ENCODE measurements at places on chromosomes 4 and X.

DNA sequence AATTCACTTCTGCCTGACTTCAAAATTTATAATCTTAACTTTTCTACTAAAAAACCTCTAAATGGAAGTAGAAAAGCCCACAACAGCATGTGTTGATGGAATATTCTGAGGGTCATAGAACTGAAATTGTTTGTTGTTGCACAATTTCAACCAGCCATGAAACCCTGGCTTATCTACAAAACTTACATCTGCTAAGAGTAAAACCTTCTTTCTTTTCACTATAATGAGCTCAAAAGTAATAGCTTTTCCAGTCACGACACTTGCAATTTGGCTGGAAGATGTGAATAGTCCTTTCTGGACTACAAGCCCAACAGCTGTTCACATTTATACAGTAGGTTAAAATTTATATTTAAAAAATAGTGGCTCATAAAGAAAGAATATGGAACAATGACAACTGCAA is 250.0 kb downstream of the GPAT3 start:
- no peak for DNase-seq

- DNase-seq: no peak
These were observed 6.4 kb upstream of the PHEX start for GRCh38 chrX:22025751-22026150.

- no peak for DNase-seq
These were observed 146.3 kb downstream of the SMIM20 start for GRCh38 chr4:26060286-26060685.

- DNase-seq: no peak
These were observed 88.6 kb downstream of the MAML3 start for GRCh38 chr4:140065393-140065792.

- no peak for DNase-seq
These were observed 139.0 kb upstream of the JADE1 start for GRCh38 chr4:128670513-128670912.

DNA sequence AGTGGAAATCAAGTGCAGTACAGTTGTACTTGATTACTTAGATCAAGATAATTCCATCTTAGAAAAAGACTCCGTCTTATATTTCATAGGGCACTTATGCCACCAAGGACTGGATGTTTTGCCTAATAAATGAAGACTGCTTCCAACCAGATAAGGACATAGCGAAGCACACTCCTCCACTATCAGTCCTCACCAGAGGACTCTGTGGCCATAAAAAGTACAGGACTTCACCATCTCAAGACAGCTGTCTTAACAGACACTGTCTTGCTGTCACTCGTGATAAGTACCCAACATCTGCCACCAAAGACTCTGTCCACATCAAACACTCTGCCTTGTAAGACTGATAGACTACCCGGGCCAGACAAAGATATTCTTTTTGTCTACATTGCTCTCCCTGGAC is 352.0 kb downstream of the TRAM1L1 start:
- DNase-seq: no peak

GRCh38 chrX:132624466-132624865 is 135.6 kb upstream of the MBNL3 start:
- DNase-seq: no peak

- no peak for DNase-seq
These were observed 54.1 kb downstream of the RPS6KA3 start for GRCh38 chrX:20212486-20213089.

- DNase-seq: no peak
These were observed 119.3 kb downstream of the RASGEF1B start for GRCh38 chr4:81352446-81352835.

DNA sequence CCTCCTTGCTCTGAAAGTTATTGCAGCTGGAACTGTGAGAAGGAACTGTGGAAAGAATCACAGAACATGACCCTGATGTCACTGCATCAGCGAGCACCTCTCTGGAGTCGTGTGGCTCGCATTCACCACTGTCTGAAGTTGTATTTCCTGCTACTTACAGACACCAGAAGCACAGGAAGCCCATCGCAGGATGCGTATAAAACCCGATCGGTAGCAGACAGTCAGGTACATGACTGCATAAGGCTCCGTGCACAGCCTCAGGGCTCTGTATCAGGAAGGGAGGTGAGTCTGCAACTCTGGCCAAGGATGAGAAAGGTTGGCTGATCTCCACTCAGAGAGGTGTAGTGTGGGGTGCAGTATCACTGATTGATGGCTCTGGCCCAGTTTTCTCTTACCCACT is 134.4 kb downstream of the EVC2 start:
- DNase-seq: no peak

- DNase-seq: no peak
These were observed 131.8 kb upstream of the VCX start for GRCh38 chrX:7711167-7711566.

DNA sequence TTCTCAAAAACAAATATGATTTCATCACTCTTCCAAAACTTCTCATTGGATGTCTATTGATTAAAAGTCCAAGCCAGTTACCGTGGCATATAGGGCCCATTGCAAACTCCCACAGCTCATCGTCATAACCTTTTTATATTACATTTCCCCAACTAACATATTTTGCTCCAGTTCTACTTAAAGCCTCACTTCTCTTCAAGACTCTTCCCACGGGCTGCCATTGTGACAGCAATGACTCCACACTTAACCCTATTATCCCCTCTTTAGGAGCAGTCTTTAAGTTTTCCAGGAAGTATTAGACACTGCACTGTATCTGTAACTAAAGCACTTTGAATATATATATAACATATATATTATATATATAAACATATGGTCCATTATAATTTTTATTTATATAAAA is 44.5 kb downstream of the DTHD1 start:
- no peak for DNase-seq

GRCh38 chrX:71923516-71923915 is 12.9 kb downstream of the NHSL2 start:
- no peak for DNase-seq

DNA sequence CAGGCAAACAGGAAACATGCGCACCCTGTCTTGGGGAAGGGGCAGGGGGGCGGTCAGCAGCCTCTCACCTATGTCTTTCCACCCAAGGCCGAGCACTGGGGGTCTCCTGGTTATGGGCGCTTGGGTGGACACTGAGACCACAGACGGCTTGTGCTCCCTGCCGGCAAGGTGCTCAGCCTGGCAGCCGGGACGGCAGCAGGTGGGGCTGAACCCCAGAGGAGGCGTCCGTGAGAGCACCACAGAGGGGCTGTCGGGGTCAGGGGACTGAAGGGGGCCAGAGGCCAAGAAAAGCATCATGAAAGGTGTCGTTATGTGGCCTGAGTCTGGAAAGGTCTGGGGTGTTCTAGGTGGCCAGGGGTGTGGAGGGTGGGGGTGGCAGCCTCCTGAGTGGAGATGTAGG is 19.6 kb downstream of the DOK7 start:
- DNase-seq: no peak

DNA sequence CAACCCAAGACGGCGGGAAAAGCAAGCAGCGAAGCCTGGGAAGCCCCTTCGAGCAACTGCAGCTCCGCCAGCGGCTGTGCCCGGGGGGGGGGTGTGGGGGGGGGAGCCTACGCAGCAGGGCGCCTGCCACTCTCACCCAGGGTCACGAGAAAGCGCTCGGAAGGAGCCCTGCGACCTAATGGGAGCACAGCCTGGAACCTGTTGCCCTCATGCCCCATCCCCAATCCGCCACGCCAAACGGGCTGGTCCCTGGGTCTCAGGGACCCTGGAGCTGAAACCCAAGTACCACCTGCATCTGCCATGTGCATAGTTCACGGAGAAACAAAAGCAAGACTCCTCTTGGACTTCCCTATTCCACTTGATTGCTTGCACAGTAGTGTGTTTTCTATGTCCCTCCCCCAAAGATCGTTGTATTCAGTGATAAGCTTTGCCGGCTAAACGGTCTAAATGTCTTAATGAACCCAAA is 359 bp upstream of the GAB3 start:
- DNase-seq: no peak

- DNase-seq: no peak
These were observed 85.5 kb downstream of the PHEX start for GRCh38 chrX:22117633-22118032.

- peak; percentile 96 for DNase-seq
These were observed 35.8 kb downstream of the ATXN3L start for GRCh38 chrX:13283950-13284546.

GRCh38 chr4:174467107-174467506 is 55.2 kb downstream of the HPGD start:
- no peak for DNase-seq

DNA sequence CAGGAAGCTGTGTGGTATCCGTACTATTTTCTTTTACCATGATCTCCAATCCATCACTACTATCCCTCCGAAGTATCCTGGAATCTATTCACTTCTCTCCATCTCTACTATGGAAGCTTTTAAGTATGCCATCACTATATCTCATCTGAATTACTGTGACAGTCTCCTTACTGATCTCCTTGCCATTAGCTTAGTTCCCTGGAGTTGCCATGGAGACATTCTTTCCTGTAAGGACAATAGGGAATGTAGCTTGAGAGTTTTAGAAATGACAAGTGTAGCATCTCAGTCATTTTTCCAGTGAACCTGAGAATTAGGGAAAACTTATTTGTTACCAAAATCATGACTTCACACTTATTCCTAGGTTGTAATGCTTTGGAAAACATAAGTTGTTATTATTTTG is 86.3 kb downstream of the HPGD start:
- no peak for DNase-seq

DNA sequence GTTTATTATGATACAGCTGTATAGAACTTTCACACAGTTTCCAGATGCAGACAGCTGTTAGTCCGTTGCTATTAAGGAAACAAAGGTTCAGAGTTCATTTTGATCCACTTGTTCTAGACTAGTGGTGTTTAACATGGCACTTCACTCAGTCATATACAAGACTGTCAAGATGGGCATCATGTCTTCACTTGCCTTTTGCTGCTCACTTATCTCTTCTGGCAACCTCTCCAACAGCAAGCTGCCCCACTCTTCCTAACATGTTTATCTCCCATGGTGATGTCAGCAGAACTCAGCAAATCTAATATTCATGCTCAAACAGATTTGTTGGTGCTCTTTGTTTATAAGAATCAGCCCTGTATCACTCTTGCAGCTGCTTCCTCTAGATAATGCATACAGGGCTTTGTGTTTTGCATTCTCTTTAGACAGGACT is 236.2 kb upstream of the HAND2 start:
- DNase-seq: no peak

DNA sequence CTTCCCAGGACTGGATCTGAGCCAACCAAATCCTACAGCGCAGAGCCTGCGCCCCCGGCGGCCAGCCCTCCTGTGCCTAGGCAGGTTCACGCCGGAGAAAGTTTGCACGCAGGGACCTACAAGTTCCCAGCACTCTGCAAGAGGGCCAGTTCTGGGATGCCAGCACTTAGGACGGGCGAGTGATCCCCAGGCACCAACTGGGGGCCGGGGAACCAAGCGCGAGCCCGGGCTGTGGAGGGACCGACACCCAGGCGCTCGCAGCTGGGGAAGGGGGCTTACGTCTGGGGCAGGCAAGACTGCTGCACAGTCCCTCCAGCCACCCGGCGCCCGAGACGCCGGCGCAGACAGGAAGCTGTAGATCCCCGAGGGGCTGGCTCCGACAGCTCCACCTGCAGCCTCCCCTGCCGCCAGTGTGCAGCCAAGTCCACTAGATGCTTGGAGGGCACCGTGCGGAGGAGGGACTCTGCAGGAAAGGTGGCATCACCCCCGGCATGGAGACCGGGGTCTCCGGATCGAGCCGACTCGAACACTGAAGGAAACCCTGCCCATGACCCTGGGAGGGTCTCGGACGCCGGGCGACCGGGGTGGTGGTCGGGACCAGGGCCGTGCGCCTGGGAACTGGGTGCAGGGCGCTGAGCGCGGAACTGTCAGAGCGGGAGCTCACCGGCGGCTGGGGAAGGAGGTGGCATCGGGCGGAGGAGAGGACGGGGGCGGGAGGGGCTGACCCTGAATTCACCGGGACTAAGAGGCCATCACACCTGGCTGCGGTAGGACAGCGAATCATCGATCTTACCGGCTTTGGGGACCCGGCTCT is 566 bp downstream of the CORIN start:
- peak; percentile 70 for DNase-seq

GRCh38 chrX:5054852-5055251 is 1173.8 kb downstream of the NLGN4X start:
- no peak for DNase-seq

GRCh38 chrX:37485429-37485828 is 86.0 kb upstream of the LANCL3 start:
- no peak for DNase-seq

DNA sequence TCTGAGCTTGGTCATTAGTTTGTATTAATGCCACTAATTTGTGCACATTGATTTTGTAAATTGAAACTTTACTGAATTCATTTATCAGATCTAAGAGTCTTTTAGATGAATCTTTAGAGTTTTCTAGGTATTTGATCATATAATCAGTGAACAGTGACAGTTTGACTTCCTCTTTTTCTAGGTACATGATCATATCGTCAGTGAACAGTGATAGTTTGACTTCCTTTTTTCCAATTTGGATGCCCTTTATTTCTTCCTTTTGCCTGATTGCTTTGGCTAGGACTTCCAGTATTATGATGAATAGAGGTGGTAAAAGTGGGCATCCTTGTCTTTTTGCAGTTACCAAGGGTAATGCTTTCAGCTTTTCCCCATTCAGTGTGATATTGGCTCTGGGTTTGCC is 421.4 kb upstream of the CPXCR1 start:
- no peak for DNase-seq

GRCh38 chr4:81505726-81506125 is 34.0 kb upstream of the RASGEF1B start:
- DNase-seq: no peak

- DNase-seq: peak; percentile 84
These were observed 570 bp downstream of the WDR44 start for GRCh38 chrX:118346258-118347094.

- no peak for DNase-seq
These were observed 803.6 kb downstream of the GLUD2 start for GRCh38 chrX:121851033-121851432.

GRCh38 chr4:69874507-69874906 is 14.6 kb upstream of the SULT1E1 start:
- no peak for DNase-seq

DNA sequence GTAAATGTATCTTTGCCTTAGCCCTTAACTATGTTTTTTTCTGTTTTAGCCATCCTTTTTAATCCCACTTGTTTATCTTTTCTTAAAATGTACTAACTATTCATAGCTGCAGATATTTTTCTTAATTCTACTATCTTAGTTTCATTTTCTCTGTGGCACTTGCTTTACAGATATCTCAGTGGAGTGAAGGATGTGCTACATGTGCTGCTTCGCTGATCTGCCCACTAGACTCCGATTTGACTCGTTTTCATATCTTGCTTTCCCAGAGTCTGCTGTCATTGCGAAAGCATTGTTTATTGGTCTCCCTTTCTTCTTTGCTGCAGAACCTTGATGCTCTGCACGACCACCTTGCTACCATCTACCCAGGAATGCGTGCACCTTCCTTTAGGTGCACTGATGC is 30.6 kb downstream of the GUCY1B1 start:
- no peak for DNase-seq

GRCh38 chr4:154984148-154984547 is 203.1 kb downstream of the RBM46 start:
- no peak for DNase-seq

GRCh38 chr4:125432078-125432477 is 117.3 kb downstream of the FAT4 start:
- peak; percentile 13 for DNase-seq

GRCh38 chrX:9591496-9591895 is 126.6 kb downstream of the TBL1X start:
- no peak for DNase-seq
